ENCODE measurements at places on chromosomes 5 and 9.

GRCh38 chr9:129669946-129670345 lies 4.5 kb downstream of the PRRX2 start:
- no peak for DNase-seq

- DNase-seq: no peak
Observed at GRCh38 chr5:72605632-72606031, 98.4 kb upstream of the ZNF366 start.

DNA sequence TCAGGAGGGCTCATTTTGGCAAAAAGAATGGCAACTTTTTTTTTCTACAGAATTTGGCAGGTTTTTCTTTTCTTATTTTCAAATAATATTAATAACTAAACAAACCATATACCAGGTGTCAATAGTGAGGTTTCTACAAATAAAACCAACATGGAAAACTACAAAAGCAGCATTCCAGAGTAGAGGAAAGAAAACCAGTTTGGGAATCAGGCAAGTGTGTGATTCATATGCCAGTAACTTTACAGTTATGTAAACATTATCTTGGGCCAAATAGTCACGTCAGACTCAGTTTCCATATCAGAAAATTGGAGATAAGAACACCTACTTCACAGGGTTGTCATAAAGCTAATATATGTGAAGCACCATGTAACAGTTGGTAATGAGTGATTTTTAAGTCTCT lies 51.7 kb downstream of the FBXW11 start:
- DNase-seq: no peak

DNA sequence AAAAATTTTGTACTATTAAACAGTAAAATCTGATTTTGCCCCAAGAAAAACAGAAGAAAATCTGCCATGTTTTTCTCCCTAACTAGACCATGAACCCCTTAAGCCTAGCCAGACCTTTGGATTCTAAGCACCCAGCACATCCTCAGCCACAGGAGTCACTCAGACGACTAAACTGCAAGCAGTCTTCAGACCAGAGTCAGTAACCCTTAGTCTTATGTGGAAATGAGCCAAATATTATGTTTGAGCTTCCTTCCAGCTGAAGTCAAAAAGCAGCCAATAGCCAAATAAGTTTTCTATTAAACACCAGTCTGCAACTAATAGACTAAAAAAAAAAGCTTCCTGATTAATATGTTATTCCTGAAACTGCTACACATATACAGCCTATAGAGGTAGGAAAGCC lies 47.4 kb downstream of the GOLPH3 start:
- no peak for DNase-seq

DNA sequence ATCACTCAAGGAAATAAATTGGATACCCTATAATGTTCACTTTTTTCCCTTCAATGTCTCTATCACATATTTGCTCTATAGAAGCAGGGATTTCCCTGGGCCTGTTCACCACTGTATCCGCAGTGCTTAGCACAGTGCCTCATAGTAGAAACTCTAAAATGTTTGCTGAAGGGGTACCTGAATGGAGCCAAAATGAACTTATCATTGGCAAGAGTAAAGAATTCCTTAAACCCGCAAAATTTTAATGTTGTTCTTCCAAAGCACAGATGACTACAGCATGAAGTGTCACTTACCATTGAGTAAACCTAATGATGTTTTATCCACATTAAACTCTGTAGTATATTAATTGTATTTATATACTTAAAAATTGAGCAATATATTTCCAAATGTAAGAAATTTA lies 96.1 kb downstream of the JAKMIP2 start:
- DNase-seq: no peak

- no peak for DNase-seq
Observed at GRCh38 chr5:427415-428087, 15.4 kb upstream of the EXOC3 start.

GRCh38 chr9:127538849-127539258 lies 73.2 kb upstream of the STXBP1 start:
- peak; percentile 89 for DNase-seq

GRCh38 chr5:121164632-121165031 lies 687.0 kb upstream of the FTMT start:
- no peak for DNase-seq

GRCh38 chr5:37391591-37391990 lies 12.5 kb downstream of the WDR70 start:
- DNase-seq: no peak

GRCh38 chr9:136229096-136230065 lies 16.2 kb downstream of the QSOX2 start:
- no peak for DNase-seq
